Astrocyte of the spinal cord (primary cell): ENCODE measurements at places on chromosomes 6 and 20.

DNA sequence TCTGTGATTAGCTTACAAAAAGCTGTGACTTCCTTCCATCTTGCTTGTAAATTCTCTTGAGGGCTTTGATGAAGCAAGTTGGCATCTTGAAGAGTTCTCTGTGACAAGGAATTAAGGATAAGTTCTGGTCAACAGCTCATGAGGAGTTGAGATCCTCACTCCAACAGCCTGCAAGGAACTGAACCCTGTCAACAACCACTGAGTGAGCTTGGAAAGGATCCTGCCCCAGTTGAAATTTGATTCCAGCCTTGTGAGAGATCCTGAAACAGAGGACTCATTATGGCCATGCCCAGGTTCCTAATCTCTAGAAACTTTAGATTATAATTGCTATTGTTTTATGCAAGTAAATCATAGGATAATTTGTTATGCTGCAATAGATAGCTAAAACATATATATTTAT lies 133.7 kb downstream of the PTCHD4 start:
- no peak for DNase-seq

- peak; percentile 75 for DNase-seq
These were observed 2.1 kb upstream of the HIVEP1 start for GRCh38 chr6:12009876-12010634.

GRCh38 chr6:116412270-116412669 lies 41.5 kb downstream of the DSE start:
- no peak for DNase-seq

DNA sequence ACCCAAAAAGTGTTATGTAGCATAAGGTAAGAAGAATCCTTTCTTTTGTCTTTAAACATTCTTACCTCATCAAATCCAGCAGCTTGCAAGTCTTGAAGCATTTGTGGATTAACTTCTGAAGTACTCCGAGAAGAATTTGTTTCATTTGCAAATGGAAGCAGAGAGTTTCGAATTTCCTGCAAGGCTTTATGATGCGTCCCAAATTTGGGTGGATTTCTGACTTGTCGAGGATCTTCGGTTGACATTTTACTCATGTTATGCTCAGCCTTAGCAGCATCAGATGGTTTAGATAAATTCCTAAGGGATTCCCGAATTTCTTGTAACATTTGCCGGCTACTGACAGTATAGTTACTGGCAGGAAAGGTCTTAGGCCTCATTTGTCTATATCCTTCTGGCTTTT lies 16.2 kb downstream of the LATS1 start:
- no peak for DNase-seq

DNA sequence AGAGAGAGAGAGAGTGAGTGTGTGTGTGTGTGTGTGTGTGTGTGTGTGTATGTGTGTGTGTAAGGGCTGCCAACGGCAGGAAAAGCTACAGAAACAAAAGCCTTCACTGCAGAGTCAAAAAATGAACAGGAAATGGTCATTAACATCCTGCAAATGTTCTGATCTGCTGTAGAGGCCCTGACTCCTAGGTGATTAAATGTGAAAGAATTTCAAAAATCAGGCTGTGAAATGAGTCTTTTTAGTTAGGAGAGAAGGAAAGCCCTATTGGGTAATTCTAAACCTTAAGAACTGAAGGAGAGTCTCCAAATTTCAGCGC lies 166.5 kb upstream of the MYLIP start:
- DNase-seq, result peak; percentile 81

DNA sequence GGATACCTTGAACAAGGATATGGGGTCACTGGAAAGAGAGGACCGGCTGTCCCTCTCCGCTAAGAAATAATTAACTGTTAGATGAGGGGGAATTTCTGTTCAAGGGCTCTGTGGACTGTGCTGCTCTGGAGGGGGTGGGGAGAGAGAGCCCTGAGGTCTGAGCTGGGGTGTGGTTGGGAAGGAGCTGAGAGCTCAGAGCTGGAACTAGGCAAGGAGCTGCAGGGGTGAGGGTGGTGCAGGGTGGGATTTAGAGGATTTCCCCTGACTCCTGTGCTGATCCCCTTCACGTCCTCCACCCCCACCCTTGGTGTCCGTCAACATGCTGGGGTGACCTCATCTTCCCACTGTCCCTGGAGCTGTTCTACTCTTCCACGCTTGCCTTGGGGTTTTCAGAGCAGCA lies 52.5 kb downstream of the HLA-A start:
- DNase-seq, result no peak

DNA sequence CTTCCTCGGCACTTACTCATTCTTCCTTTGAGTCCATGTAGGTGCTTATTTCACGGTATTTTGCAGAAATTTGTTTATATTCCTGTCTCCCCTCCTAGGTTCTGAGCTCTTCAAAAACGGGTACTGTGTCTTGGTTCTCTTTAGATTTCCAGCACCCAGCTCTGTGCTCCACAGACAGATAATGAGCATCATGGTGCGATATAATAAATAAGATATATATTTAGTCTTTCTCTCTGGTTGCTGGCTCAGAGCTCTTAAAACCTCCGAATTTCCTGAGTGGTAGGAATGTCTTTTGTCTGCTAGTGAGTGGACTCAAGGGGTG lies 108.1 kb upstream of the GPR6 start:
- DNase-seq, result no peak

GRCh38 chr6:90124874-90125510 lies 171.7 kb downstream of the BACH2 start:
- DNase-seq, result no peak

DNA sequence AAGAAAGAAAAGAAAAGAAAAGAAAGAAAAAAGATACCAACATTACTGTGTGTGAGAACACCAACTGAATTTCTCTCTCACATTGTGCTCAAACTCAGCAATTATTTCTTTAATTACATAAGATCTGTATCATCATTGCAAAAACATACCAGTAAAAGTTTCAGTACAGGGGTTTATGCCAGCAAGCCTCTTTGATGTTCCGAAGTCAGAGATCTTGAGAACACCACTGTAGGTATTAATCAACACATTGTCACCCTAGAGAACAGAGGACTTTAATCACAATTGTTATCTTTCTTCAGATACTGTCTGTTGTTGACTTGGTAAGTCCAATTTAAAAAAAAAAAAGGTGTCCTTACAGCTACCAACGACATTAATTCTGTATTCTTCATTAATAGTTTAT lies 60.9 kb upstream of the MAP7 start:
- no peak for DNase-seq

DNA sequence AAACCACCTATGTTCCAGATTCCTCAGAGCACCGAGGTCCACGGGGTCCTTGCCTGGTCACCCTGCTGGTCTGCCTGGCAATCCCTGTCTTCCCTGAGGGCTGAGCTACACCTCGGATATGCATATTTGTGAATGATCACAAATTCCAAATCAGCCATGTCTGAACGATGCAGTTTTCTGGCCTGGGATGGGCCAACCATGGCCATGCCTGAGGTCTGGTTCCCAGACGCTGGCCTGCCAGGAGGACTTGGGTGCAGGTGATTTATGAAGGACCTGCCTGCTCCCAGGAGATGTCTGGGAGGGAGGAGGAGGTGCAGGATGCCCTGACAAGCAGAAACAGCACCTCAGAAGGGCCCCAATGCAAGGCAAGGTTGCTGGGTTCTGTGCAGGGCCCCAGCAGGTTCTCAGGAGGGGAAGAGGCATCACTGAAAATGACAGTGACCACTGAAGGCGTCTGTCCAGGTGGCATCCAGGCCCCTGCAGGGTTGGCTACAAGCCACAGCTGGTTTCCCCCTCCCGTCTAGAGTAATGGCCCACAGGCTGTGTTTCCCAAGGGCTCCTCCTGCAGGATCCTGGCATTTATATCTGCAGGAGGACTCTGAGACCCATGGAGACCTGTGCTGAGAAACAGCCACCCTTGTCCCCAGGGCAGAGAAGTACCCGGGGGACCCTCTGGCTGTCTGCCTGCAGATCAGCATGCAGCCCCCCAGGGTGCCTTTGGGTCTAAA lies 205.3 kb downstream of the TAF4 start:
- no peak for DNase-seq

DNA sequence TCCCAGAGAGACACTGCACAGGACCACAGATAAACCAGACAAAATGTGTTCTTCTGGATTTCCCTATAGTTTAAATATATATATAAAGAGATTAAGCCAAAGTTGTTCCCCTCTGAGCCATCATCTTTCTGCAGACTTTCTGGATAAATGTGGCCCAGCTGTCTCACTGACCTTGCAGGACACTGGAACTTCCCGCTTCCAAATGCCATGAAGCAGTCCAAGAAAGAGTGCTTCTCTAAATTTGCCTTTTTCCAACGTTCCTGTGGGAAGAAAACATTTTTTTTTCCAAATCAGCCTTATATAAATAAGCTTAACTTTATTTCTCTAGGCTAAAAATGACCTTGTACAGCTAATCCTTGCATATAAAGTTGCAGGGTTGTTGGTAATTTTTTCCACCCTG lies 65.7 kb downstream of the CYP39A1 start:
- DNase-seq, result no peak

DNA sequence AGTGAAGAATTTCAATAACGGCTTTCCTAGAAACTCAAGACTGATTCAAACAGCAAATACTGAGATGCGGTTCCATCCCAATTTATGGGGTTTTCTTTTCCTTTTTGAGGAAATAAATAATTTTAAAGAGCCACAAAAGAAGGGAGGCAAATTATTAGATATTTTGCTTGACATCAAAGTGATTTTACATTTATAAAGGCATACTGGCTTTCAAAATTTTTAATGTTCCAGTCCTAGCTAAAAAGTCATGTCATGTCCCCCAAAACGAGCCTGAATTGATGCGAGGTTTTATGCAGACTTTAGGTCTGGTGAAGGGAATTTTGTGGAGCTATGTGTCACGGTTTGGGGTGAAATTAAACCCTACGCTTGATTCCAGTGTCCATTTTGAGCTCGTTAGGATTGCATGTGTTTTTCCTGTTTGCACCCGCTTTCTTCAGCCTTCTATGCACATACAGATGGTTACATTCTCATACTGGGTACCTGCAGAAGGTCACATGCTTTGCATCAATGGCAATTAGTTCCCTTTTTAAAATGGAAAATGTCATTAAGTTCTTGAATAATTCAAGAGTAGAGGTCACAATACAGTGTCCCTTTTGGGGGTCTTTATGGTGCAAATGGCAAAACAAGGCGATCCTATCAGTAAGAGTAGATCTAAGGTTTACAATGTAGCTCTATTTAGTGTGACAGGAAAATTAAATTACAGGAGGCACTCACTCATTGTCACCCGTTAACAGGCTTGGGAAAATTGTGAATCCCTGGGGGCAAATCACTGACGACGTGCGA lies 17.3 kb downstream of the FOXA2 start:
- no peak for DNase-seq

DNA sequence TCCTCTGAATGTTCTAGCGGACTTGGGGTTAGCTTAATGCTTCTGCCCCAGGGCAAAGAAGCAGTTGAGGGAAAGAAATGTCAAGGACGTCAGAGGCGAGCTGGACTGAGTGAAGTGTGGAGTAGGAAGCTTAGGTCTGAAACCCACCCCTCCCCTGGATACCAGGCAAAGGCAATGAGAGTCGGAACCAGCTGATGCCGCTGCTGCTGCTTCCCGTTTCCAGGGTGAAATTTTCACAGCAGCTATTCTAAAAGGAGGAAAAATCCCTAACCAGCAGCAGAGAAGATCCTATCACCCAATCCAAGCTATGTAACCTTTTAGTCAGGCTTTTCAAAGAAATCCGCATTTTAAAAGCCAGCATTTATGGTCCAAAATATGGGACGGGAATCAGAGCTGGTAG lies 564.3 kb downstream of the LMBRD1 start:
- DNase-seq, result no peak

DNA sequence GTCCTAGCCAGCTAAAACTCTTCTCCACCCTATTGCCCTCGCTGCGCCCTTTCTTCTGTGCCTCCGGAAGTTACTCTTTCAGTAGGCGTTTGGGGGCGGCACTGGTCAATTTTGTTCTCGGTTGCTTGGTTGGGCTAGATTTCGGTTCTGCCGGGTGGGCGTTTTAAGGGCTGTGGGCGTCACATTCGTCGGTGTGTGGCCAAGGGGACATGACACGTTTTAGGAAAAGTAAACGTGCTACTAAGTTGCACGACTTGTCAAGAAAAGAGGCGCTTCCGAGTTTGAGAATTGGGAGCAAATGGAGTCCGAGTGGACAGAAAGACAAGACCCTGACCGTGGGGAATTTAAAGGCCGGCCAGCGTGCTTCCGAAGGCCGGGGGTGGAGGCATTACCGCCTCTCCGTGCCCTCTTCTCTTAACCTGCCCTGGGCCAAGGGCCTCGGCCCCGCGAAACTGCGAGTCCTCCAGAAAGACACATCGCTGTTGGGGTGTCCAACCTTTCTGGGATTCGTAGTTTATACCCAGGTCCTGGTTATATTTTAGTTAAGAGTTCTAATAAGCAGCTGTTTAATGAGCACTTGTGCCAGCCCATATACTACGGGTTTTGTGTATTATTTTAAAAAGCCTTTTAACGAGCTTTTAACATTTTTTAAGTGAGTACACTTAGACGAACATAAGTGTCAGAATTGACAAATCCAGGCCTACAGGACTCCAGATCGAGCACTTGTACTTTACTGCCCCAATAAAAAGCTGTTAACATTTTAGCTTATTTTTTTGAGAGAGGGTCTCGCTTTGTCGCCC lies 664 bp upstream of the BAG6 start:
- DNase-seq, result no peak

- no peak for DNase-seq
These were observed 95.8 kb downstream of the BANF2 start for GRCh38 chr20:17795501-17796071.

- DNase-seq, result peak; percentile 84
These were observed 146.6 kb downstream of the ZFAND3 start for GRCh38 chr6:37965964-37966676.

DNA sequence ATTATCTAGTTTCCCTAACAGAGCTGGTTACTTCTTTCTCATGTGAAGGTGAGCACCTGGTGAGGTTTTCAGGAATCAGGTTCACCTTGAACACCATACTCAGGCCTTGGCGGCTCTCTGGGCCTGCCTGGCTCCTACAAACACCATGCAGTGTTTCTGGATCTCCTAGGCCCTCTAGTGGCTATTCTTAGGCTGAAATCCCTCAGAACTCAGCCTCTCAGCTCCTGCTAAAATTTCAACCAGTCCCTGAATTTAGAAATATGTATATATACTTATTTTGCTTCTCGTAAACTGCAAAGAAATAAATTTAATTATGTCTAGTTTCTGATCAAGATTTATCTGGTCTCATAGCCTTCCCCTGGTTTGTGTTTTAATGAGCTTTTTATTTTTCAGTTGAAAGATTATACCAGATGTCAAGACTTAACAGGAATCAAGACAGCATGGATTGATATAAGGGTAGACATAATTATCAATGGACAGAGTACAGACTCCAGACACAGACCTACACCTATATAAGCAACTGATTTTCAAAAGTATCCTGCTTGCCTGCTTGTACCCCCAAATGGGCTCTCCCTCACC lies 55.9 kb downstream of the ANKEF1 start:
- DNase-seq, result peak; percentile 68

- peak; percentile 74 for DNase-seq
These were observed 5.8 kb downstream of the C6orf132 start for GRCh38 chr6:42136508-42137193.

- DNase-seq, result no peak
These were observed 76.0 kb downstream of the RSPH3 start for GRCh38 chr6:158923805-158924498.

DNA sequence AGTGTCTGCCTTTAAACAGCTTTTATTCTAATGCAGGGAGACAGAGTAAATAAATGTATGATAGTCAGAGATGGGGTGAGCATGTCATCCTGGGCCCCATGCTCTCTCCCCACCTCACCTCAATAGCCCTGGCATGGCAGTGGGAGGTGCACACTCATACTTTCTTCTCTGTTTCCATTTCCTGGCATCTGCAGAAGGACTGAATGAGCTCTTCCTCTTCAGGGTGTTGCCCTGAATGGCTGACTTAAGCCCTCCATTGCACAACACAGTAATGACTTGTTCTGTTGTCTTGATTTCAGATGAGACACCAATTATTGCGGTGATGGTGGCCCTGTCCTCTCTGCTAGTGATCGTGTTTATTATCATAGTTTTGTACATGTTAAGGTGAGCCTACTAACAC lies 57.0 kb upstream of the GNRH2 start:
- DNase-seq, result no peak
